Esophagus squamous epithelium (tissue), 5 donors: ENCODE measurements at places on chromosomes 1 and 21.
A peak's percentile ranks its signal among the peaks of the same experiment; 100 is the strongest.

DNA sequence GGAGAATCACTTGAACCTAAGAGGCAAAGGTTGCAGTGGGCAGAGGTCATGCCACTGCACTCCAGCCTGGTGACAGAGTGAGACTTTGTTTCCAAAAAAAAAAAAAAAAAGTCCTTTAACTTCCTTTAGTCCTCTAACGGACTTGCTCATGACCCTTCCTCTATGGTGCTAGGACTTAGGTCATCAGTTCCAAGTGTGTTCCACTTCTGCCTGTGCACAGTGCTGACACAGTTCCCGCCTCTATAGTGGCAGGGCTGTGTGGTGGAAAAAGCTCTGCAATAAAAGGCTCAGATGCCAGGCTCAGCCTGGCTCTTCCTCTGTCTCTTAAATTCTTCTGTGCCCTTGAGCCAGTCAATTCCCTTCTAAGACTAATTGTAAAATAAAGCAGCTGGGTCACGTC is 22.0 kb downstream of the CC2D1B start:
- H3K4me1 ChIP-seq: no peaks in the 10 kb centered on the region
- no peaks in the 10 kb centered on the region for H3K27me3 ChIP-seq
- no peak overlapping the region for H3K4me3 ChIP-seq

GRCh38 chr1:156500543-156500792 is at the start of gene MEF2D:
MEF2D (minus strand) TSS chr1:156500775; CDS start chr1:156483292, 17,483 bp downstream.
- peaks cover 82% of the 10 kb centered on the region for H3K4me1 ChIP-seq
- peak within 1 kb of the TSS; percentile 99 for H3K4me3 ChIP-seq
- H3K36me3 ChIP-seq: no peaks in the 10 kb centered on the region
- H3K27ac ChIP-seq: peak within 1 kb of the TSS; percentile 100

GRCh38 chr1:29810121-29811120 is 574.1 kb downstream of the PTPRU start:
- H3K27ac ChIP-seq: no peak overlapping the region
- no peaks in the 10 kb centered on the region for H3K27me3 ChIP-seq
- no peaks in the 10 kb centered on the region for H3K4me1 ChIP-seq
- H3K36me3 ChIP-seq: no peaks in the 10 kb centered on the region
- no peak overlapping the region for H3K4me3 ChIP-seq
- DNase-seq: no peak

DNA sequence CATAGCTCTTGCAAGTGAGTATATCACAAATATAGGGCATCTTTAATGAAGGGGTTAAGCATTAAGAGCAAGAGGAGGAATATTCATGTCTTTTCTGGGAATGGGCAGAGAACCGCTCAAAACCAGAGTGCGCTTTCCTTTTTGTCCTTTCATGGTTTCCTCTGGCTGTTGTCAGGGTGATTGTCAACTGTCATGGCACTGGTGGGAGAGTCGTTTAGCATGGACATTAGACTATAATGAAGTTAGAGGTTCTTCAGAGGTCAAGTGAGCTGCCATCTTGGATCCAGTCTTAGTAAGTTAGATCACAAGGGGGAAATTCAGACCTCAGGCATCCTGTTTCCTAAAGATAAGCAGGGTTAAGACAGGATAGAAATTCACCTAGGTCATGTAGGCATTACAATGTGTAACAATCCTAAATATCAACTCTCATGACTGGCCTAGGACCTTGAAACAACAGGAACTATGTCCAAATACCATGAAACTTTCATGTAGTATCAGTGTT is 12.1 kb upstream of the COA6 start:
- H3K27ac ChIP-seq: no peak overlapping the region
- H3K4me3 ChIP-seq: no peak overlapping the region
- H3K36me3 ChIP-seq: no peaks in the 10 kb centered on the region
- H3K27me3 ChIP-seq: no peaks in the 10 kb centered on the region

DNA sequence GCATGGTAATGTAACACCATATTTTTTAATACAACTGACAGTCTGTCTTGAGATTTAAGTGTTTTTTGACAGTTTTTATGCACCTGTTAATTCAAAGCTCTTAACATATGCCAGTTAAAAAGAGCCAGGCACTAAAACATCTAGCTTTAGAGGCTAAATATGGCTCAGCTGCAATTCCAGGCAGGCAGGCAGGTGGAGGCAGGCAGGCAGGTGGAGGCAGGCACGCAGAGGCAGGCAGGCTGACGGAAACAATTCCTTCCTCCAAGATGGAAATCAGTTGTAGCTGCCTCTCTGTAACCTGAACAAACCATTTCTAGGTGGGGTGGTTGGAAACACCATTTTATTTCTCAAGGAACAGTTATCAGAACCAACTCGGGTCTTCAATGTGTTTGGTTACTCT is 51.2 kb downstream of the GORAB start:
- peaks cover 4% of the 10 kb centered on the region for H3K4me1 ChIP-seq
- H3K36me3 ChIP-seq: no peaks in the 10 kb centered on the region
- no peak overlapping the region for H3K27ac ChIP-seq
- DNase-seq: no peak
- H3K4me3 ChIP-seq: no peak overlapping the region

DNA sequence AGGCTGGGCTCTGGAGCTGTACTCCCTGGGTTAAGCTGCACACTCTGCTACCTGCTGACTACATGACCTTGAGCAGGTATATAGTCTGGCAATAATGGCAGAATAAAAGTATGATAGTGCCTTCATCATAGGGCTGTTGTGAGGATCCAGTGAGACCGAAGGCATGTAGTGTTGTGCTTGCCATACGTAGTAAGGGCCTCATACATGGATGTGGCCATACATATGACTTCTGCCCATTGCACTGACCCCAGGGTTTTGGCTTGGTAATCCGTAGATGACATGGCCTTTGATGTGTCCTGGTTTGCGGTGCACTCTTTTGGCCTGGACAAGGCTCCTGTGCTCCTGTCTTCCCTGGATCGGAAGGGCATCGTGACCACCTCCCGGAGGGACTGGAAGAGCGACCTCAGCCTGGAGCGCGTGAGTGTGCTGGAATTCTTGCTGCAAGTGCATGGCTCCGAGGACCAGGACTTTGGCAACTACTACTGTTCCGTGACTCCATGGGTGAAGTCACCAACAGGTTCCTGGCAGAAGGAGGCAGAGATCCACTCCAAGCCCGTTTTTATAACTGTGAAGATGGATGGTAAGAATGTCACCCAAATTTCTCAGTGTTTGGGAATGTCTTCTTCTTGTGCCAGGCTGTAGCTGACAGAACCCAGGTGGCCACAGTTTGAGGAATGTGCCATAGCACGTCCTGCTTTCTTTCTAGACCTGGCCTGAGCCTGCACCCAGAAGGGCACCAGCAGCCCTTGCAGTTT is 17.0 kb upstream of the CD101 start:
- no peak overlapping the region for H3K27ac ChIP-seq
- DNase-seq: no peak
- no peaks in the 10 kb centered on the region for H3K27me3 ChIP-seq
- H3K36me3 ChIP-seq: peaks cover 3% of the 10 kb centered on the region
- no peaks in the 10 kb centered on the region for H3K4me1 ChIP-seq

GRCh38 chr1:75203415-75204277 is 69.5 kb downstream of the LHX8 start:
- no peaks in the 10 kb centered on the region for H3K27me3 ChIP-seq
- no peaks in the 10 kb centered on the region for H3K4me1 ChIP-seq
- H3K4me3 ChIP-seq: no peak overlapping the region
- DNase-seq: no peak
- no peak overlapping the region for H3K27ac ChIP-seq

GRCh38 chr1:67431869-67432578 is 1.8 kb upstream of the SERBP1 start:
- H3K27ac ChIP-seq: peak overlapping the region; percentile 97
- H3K4me3 ChIP-seq: no peak overlapping the region
- no peak for DNase-seq
- peaks cover 24% of the 10 kb centered on the region for H3K4me1 ChIP-seq
- H3K36me3 ChIP-seq: no peaks in the 10 kb centered on the region

DNA sequence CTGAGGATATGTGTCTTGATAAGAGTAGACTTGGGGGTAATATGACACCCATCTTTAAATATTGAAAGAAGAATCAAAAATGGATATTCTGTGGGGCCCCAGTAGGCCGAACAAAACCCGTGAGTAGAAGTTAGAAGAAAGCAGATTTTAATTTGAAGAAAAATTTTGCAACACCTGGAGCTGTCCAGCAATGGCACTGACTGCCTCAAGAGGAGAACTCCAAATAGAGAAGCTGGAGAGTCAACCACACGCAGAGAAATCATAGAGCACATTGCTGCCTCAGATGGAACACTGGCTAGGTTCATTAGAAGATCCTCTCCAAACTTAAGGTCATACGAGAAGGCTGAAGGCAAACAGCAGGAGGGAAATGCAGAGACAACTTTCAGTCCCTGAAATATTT is 6.8 kb downstream of the NHLH1 start:
- H3K27ac ChIP-seq: no peak overlapping the region
- no peak for DNase-seq
- peaks cover 21% of the 10 kb centered on the region for H3K27me3 ChIP-seq
- no peak overlapping the region for H3K4me3 ChIP-seq
- no peaks in the 10 kb centered on the region for H3K4me1 ChIP-seq

- no peak for DNase-seq
- no peaks in the 10 kb centered on the region for H3K27me3 ChIP-seq
- H3K4me3 ChIP-seq: no peak overlapping the region
Measured at GRCh38 chr21:37435120-37435519, 68.5 kb downstream of the DYRK1A start.

DNA sequence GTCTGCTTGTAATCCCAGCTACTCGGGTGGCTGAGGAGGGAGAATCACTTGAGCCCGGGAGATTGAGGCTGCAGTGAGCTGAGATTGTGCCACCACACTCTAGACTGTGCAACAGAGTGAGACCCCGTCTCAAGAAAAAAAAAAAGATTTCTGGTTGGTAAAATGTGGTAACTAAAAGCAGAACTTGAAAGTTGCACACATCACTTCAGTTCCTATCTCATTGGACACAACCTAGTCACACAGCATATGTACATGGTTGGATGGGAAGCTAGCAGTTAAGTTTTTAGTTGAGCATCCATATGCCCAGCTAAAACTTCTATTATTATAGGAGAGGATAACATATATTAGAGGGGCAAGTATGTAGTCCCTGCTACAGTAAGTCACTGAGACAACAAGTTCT is 22.1 kb downstream of the BCAS2 start:
- H3K4me1 ChIP-seq: no peaks in the 10 kb centered on the region
- H3K36me3 ChIP-seq: no peaks in the 10 kb centered on the region
- H3K27ac ChIP-seq: no peak overlapping the region
- no peak for DNase-seq
- no peaks in the 10 kb centered on the region for H3K27me3 ChIP-seq

DNA sequence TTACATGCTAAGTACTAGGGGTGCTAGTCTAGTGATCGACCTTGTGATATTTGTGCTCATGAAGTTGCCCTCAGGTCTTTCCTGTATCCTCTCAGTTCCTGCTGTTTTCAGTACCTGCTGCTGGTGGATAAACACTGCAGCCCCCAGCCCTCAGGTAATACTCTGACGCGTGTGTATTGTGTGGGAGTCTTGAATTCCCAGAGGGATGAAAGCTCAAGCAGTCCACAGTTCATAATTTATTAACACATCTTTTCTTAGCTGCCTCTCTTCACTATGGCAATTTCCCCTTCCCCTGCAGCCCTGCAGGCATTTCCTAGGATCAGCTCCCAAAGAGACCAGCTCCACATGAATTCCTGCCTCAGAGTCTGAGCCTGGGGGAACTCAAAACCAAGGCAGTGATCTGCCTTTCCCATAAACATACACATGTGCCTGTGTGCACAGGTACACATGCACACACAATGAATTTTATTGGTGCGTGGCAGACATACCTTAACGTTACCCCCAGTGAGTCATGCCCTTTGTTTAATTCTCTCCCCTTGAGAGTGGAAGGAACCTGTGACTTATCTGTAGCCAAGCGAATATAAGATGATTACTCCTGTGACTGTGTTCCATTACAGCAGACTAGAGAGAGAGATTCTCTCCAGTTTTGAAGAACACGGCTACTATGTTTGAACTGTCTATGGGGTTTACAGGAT is 14.1 kb upstream of the HMGCS2 start:
- no peak overlapping the region for H3K4me3 ChIP-seq
- peaks cover 41% of the 10 kb centered on the region for H3K4me1 ChIP-seq
- H3K27ac ChIP-seq: peak overlapping the region; percentile 65

DNA sequence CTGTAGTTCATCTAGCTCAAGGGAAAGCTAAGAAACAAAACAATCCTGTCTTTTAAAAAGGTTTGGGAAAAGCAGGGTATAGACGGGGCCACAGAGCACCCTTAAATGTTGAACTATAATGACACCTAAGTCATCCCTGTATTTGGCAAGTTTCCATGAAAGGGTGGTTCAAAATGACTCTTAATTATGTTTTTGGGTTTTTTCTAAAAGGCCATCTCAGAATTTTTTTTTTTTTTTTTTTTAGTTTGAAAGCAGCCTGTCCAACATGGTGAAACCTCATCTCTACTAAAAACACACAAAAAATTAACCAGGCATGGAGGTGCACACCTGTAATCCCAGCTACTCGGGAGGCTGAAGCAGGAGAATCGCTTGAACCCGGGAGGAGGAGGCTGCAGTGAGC is 22.2 kb downstream of the TOMM20 start:
- no peak overlapping the region for H3K27ac ChIP-seq
- no peak for DNase-seq
- peaks cover 7% of the 10 kb centered on the region for H3K36me3 ChIP-seq

DNA sequence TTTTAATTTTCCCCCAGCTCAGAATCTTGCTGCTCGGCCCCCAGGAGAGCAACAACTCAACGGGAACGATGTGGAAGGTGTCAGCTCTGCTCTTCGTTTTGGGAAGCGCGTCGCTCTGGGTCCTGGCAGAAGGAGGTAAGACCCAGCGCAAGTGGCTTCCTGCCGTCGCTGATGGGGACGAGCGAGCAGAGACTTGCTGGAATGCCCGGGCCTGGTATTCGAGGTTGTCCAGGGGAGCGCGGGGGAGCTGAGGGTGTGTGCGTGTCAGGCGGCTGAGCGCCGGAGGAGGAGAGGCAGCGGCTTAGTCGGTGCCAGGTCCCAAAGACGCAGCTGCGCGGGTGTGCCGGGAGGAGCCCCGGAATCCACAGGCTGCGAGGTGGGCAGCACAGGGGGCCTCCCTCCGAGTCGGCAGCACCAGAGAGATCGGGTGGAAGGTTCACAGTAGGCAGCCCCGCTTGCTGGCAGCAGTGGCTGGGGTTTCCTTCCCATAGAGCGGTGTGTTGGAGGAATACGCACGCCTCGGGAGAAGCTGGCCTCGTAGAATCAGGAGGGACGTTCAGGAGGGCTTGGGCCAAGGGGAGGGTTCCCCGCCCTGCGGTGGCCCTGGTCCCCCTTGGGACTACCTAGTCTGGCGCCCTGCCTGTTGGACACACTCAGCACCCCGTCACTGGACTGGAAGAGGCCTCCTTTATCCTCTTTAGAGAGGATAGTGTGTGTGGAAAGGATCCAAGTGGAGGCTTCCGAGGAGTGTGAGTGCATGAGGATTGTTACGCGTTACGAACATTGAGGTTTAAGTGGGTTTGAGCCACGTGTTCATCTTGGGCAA is 547 bp downstream of the PDPN start:
- peak overlapping the region; percentile 40 for H3K4me3 ChIP-seq
- H3K27ac ChIP-seq: peak overlapping the region; percentile 90
- H3K36me3 ChIP-seq: no peaks in the 10 kb centered on the region
- no peak for DNase-seq
